ENCODE measurements at places on chromosomes 2 and 18. TPM values are rescaled to one million over a fixed set of nuclear protein-coding genes. Genes with fewer than 3 reads are reported as not detected.

Gene SCN3A
- 1.1 TPM for total RNA-seq

Gene LRP2
- total RNA-seq: 58.3 TPM

Gene MBOAT2
- total RNA-seq: 5.9 TPM

Gene GRB14
- 7.4 TPM for total RNA-seq

Gene GLB1L
- total RNA-seq: 10.7 TPM

Gene PSMD14
- 59.2 TPM for total RNA-seq

GRCh38 chr18:570256-570655 is 9.9 kb upstream of the CETN1 start:
- DNase-seq: no peak

DNA sequence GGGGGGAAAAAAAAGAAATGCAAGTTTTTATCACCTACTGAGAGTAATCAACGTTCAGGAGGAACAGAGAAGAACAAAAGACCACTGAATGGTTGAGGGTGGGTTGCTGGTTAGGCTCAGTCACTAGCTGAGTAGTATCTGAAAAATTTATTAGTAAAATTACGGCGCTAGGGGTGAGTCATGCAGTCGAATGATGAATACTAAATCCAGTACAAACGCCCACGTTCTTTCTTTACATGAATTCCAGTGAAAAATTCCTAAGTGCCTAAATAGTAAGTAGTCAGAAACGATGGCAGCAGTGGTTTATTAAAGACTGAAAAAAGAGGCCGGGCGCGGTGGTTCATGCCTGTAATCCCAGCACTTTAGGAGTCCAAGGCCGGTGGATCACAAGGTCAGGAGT is 52.0 kb downstream of the TEKT4 start:
- no peak for DNase-seq

- DNase-seq: peak; percentile 28
These were observed 775 bp downstream of the RNF125 start for GRCh38 chr18:32019251-32019948.

DNA sequence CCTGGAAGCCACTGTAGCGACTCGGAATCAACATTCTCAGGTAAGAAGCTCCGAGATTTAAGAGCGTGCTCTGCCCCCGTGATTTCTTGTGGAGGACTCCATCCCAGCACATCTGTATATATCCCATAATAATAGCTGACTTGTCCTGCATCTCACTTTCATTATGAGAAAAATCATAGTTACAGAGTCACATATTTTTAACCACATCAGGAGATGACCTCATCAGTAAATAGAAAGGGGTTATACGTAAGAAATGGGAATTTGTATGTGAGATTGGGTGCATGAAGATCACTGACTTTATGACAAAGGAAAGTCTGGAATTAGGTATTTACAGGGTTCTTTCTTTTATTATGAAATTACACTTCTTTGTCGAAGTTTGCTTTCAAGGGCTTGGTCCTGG is 16.4 kb upstream of the TMEM18 start:
- no peak for DNase-seq

GRCh38 chr18:26721854-26722564 is 143.5 kb downstream of the AQP4 start:
- DNase-seq: no peak

GRCh38 chr2:189287982-189288521 is 108.5 kb upstream of the COL5A2 start:
- DNase-seq: no peak

- DNase-seq: no peak
These were observed 94.8 kb upstream of the SMAD7 start for GRCh38 chr18:49045585-49045984.

DNA sequence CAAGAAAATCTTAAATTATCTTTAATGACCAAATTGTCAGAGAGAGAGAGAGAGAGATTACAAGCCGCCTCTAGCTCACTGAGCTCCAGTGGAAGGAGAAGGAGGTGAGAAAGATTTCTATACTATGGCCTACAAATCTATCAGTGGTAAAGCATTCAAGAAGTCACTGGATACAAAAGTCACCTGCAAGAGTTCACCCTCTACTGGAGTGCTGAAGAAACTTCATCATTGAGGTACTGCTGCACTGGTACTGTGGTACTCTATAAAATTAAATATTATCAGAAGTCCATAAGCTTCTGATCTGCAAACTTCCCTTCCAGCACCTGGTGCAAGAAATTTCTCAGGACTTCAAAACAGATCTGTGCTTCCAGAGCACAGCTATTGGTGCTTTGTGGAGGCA is 48.3 kb upstream of the AGPS start:
- DNase-seq: no peak

GRCh38 chr2:190815226-190815625 is 65.4 kb upstream of the GLS start:
- DNase-seq: no peak

- DNase-seq: no peak
These were observed 30.7 kb downstream of the ATOH8 start for GRCh38 chr2:85784474-85784986.

DNA sequence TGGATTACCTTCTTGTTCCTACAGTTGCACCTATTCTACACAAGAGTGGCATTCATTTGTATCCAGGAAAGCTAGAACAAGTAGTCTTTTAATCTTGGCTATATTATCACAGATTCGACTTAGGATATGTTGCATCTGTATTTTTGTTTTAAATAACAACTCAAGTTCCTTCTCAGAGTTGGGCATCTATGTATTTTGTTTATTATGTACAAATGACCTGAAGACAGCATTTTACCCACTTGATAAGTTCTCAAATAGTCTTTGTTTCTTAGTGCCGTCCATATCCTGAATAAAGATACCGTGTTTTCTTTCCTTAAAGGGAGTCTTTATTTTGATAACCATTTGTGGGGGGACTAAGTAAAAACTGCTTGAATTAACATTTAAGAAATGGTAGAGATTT is 2.9 kb downstream of the ITPRID2 start:
- no peak for DNase-seq

- no peak for DNase-seq
These were observed 230.0 kb downstream of the CLIP4 start for GRCh38 chr2:29345236-29345635.

DNA sequence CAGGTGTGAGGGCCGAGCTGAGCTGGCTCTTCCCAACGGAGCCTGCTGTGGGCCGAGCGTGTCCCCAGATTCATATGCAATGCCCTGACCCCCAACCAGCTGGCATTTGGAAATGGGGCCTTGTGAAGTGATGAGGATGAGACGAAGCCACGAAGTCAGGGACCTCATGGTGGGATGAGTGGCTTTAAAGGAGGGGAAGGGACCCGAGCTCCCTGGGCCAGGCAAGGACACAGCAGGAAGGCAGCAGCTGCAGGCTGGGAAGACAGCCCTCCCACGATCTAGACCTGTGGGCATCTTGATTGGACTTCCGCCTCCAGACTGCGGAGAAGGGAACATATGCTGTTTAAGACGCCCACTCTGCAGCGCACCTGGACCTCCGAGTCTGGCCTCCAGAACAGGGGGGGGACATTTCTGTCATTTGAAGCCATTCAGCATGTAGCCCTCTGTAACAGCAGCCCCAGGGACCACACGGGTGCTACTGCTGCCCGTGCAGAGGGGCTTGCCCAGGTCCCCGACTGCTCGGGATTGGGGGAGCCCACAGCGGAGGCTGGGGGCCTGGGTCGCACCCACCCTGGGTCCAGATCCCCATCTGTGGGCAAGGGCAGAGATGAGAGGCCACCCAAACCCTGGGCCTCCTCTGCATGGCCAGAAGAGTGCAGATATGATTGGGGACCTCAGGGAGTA is 27.2 kb downstream of the KIF1A start:
- no peak for DNase-seq

- DNase-seq: no peak
These were observed 48.3 kb downstream of the STAT1 start for GRCh38 chr2:190965580-190966222.

GRCh38 chr2:11100976-11101375 is 54.3 kb upstream of the SLC66A3 start:
- no peak for DNase-seq

DNA sequence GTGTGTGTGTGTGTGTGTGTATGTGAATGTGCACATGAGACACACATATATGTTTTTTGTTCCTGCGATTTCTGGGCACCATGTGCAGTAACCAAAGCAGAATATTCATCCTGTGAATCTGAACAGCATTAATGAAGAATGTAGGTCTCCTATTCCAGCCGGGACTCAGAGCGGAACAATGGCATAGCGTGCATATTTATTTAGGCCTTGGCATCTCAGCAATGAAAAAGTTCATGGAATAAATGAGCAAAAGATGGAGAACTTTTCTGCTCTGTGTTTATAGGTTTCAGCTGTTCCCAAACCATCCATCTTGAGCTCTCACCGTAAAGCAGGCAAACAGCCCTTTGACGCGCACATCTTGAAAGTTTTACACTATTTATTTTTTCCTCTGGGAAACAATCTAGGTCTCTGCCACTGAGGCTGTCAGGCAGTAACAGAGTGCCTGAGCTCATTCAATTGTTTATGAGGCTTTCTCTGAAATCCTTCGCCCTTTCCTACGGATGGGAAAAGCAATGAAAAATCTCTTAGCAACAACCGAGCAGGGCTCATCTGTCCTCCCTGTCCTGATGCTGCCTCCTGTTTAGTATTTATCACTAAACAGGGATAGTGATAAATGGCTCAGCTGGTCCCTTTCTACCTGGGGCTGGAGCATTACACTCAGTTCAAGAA is 146.2 kb upstream of the MSH6 start:
- no peak for DNase-seq

- no peak for DNase-seq
These were observed 32.8 kb upstream of the EPAS1 start for GRCh38 chr2:46264447-46264846.

- no peak for DNase-seq
These were observed 32.6 kb downstream of the BCL2 start for GRCh38 chr18:63286926-63287325.

GRCh38 chr18:23694637-23695430 is 5.6 kb downstream of the LAMA3 start:
- DNase-seq: no peak

DNA sequence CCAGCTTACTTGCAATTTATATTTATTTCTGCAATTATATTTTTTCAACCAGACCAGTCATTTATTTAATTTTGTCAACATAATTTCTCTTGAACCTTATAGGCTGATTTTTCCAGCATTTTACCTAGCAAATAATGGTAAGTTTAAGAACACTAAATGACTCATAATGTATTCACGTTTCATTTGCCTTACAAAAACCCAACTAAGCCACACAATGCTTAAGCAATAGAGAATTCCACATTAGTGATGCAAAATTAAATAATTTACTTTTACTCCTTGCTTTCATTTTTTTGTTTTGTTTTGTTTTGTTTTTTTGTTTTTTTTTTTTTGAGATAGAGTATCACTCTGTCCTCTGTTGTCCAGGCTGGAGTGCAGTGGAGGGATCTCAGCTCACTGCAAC is 110.4 kb upstream of the VRK2 start:
- DNase-seq: no peak

DNA sequence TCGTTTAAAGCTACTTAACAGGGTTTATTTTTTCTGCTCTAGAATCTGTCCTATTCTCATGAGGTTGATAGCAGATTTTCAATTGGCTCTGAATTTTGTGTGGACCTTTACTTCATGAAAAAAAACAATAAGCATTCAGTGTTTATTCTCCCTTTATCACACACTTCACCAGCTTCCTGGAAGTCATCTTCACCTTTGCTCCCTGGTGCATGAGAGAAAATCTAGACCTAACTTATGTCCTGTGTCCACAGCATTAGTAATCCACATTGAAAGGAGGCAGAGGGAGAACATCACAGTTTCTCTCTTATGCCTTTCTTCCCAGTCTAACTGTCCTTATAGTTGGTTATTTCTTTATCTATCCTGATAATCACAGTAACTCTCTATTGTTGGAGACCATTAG is 316.1 kb downstream of the PTH2R start:
- no peak for DNase-seq

- no peak for DNase-seq
These were observed 1130.7 kb upstream of the FAM98A start for GRCh38 chr2:34729845-34730244.

DNA sequence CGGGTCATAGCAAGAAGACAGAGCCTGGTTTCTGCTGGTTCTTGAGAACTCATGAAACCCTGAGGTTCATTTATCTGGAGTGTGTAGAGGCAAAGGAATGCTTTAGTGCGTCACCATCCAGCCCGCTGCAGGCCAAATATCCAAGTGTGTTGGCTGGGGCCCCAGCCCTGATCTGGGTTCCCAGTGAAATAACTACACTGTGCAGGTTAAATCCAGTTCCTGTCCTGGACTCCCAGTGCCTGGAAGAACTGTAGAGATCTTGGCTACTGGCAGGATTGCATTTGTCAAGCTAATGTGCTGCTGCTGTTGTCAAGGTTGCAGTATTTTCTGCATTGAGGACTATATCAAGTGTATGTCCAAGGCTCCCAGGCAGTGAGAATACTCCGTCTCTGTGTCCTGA is 89.9 kb downstream of the MAPK4 start:
- no peak for DNase-seq

- DNase-seq: no peak
These were observed 52.4 kb upstream of the PTMA start for GRCh38 chr2:231655894-231656293.

- DNase-seq: no peak
These were observed 137.3 kb downstream of the GALNT14 start for GRCh38 chr2:31000970-31001369.

GRCh38 chr2:172955587-172955986 is 120.1 kb upstream of the MAP3K20 start:
- DNase-seq: no peak

GRCh38 chr18:76932026-76932819 is 109.9 kb downstream of the ZNF236 start:
- DNase-seq: no peak

DNA sequence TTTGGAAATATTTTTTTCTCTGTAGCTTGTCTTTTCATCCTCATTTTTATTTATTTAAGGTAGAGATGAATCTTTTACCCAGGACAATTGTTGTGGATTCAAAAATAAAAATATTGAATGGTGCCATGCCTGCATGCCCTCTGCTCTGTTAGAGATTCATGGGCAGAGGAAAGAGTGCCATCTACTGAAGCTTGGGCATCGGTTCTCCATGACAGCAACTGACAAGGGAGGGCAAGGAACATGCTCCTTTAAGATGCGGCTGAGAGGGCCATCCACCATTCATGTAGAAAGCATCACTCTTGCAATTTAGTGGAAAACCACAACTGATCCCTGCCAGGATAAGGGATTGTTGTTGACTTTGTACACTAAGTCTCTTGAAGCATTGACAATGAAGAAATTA is 79.9 kb downstream of the PARD3B start:
- DNase-seq: no peak

- DNase-seq: no peak
These were observed 191.7 kb upstream of the ALKAL2 start for GRCh38 chr2:479490-480176.

DNA sequence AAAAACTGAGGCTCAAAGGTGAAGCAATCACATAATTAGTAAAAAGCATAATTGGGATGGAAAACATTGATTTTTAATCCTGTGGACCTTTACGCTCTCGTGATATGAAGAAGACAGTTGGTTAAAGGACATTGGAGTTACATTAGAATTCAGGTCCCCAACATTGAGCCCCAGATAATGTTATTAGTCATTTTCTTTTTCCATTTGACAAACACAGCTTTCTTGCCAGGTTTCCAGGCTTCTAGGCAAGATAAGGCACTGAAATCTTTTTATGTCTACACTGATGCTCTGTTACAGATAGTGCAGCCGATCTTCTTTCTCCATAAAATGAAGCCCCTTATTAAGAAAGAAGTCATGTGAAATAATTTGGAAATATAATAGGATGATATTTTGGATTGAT is 38.5 kb downstream of the MYO3B start:
- DNase-seq: no peak

- no peak for DNase-seq
These were observed 190.8 kb downstream of the SH3BP4 start for GRCh38 chr2:235142601-235143000.

Measured in omental fat pad (tissue), 4 donors.